ENCODE measurements at places on chromosomes 13 and 19.

GRCh38 chr13:113982296-113982661 is 8.4 kb upstream of the C13orf46 start:
- H3K36me3 ChIP-seq, result peaks cover 42% of the 10 kb centered on the region
- no peak for DNase-seq
- no peak overlapping the region for H3K27ac ChIP-seq
- no peaks in the 10 kb centered on the region for H3K27me3 ChIP-seq

GRCh38 chr19:14507704-14508542 is 10.3 kb downstream of the DNAJB1 start:
- H3K36me3 ChIP-seq, result no peaks in the 10 kb centered on the region
- no peaks in the 10 kb centered on the region for H3K27me3 ChIP-seq
- H3K4me1 ChIP-seq, result peaks cover 16% of the 10 kb centered on the region

- no peaks in the 10 kb centered on the region for H3K36me3 ChIP-seq
- H3K4me3 ChIP-seq, result no peak overlapping the region
- peaks cover 3% of the 10 kb centered on the region for H3K4me1 ChIP-seq
- DNase-seq, result no peak
- no peak overlapping the region for H3K27ac ChIP-seq
Observed at GRCh38 chr13:23750383-23751121, 138.6 kb downstream of the MIPEP start.

- H3K4me1 ChIP-seq, result no peaks in the 10 kb centered on the region
- no peaks in the 10 kb centered on the region for H3K27me3 ChIP-seq
- no peak overlapping the region for H3K4me3 ChIP-seq
- no peaks in the 10 kb centered on the region for H3K36me3 ChIP-seq
- no peak overlapping the region for H3K27ac ChIP-seq
Observed at GRCh38 chr13:85347251-85347650, 452.0 kb downstream of the SLITRK6 start.

DNA sequence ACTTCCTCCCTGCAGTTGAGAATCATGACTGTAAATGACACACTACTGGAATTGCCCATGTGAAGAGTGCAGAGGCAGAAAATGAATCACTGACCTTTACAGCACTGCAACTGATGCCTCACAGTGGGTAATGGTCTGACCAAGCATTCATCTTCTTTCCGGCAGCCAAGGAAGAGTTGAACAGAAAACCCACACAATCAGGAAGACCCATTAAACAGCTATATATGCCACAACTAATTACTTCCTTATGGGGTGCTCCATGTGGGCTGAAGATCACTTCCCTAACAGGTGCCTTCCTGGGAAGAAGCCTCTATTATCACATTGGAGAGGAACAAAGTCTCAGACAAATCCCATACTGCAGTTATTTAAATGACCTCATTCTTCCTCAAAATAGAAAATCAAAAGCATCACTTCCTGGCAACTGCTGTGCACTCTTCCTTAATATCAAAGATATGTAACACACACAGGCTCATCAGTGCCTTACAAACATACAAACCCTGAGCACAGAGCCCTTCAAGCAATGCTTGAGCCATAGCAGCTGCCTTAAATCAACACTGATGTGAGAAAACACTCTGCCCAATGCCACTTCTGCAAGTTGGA is 45.8 kb downstream of the RUBCNL start:
- DNase-seq, result no peak
- H3K4me3 ChIP-seq, result no peak overlapping the region
- H3K27me3 ChIP-seq, result no peaks in the 10 kb centered on the region
- no peak overlapping the region for H3K27ac ChIP-seq

- no peak overlapping the region for H3K4me3 ChIP-seq
- no peak overlapping the region for H3K27ac ChIP-seq
- no peak for DNase-seq
- H3K27me3 ChIP-seq, result no peaks in the 10 kb centered on the region
Observed at GRCh38 chr13:106357198-106357597, 178.3 kb downstream of the EFNB2 start.

DNA sequence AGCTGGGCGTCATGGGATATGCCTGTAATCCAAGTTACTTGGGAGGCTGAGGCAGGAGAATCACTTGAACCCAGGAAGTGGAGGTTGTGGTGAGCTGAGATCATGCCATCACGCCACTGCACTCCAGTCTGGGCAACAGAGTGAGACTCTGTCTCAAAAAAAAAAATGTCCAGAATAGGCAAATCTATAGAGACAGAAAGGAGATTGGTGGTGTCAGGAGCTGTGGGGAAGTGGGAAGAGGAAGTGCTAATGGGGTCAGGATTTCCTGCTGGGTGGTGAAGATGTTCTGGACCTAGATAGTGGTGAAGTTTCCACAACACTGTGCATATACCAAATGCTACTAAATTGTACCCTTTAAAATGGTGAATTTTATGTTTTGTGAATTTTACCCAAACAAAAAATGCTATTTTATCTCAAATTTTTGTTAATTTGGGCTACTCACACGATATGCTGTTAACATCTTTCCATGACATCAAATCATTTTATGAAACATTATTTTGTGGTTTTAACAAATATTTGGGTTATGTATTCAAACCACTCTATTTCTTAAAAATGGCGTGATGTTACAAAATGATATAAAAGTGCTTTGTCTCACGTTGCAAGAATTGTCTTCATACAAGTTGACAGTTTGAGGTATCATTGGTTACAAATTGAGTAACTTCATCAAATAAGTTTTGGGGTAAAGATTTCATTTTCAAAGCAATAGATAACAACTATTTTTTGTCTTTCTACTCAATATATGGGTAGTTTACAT is 7.4 kb upstream of the CYP4F3 start:
- H3K27ac ChIP-seq, result no peak overlapping the region
- no peaks in the 10 kb centered on the region for H3K27me3 ChIP-seq
- no peak for DNase-seq
- no peaks in the 10 kb centered on the region for H3K4me1 ChIP-seq
- H3K4me3 ChIP-seq, result no peak overlapping the region

DNA sequence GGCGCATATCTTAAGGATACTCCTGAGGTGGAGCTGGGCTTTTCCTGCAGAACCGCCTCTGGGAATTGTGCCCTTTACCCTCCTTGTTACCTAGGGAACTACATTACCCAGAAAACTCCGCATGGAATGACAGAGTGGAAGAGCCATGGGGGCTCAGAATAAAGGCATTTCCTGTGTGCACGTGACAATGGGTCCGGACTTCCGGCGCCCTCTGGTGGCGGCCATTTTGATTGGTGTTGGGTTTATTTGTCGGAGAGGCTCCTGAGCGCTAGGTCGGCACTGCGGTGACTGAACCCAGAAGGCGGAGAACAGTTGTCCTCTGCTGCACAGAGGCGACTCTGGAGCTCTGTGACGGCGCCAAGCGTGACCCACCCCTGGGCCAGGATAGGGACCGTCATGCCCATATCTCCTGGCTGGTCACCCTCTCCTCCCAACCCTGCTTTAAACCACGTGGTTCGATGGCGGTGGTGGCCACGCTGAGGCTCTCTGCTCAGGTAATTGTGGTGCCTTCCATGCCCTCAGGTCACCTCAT is at the start of gene ZNF587B:
TSS of gene ZNF587B (plus strand) at position 229 of the 532 bp plus-strand sequence. CDS start at position 459, 230 bp downstream.
- peak; percentile 91 for DNase-seq
- peak within 1 kb of the TSS; percentile 55 for H3K4me3 ChIP-seq
- peaks cover 38% of the 10 kb centered on the region for H3K36me3 ChIP-seq
- no peaks in the 10 kb centered on the region for H3K27me3 ChIP-seq

DNA sequence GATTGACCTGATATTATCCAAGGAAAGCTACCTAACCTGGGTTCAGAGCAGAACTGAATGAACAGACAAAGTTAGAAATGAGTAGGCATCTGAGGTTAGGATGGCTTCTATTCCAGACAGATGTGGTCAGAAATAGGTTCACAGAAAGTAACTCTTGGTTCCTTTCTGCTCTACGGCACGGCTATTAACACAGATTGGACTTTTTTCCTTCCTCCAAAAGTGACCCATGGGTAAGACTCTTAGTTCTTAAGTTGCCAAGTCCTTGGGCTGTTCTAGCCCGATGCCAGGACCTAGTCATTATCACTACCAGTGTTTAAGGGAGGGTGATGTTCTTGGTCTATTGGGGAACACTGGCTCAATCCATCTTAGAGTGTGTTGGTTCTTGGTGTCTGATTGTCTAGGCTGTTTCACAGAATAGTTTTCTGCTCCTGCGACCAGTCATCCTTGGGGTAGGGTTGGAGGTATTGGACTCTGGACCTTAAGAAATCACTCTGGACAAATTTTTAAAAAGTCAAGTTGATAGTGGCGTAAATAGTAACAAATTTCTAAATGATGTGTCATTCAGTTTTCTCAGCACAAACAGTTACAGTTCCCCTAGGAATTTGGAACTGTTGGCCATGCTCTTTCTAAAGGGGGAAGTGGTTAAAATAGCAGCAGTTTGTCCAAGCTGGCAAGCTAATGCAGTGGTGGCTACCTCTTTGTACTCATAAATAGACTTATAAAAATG is 60.1 kb upstream of the MYCBP2 start:
- no peak overlapping the region for H3K4me3 ChIP-seq
- no peaks in the 10 kb centered on the region for H3K27me3 ChIP-seq
- H3K4me1 ChIP-seq, result no peaks in the 10 kb centered on the region
- H3K36me3 ChIP-seq, result no peaks in the 10 kb centered on the region
- no peak for DNase-seq

- H3K4me1 ChIP-seq, result peaks cover 29% of the 10 kb centered on the region
- H3K4me3 ChIP-seq, result no peak overlapping the region
- peak overlapping the region; percentile 86 for H3K27ac ChIP-seq
- H3K27me3 ChIP-seq, result no peaks in the 10 kb centered on the region
- H3K36me3 ChIP-seq, result no peaks in the 10 kb centered on the region
Observed at GRCh38 chr19:33316541-33317264, 14.4 kb upstream of the CEBPA start.

- no peaks in the 10 kb centered on the region for H3K4me1 ChIP-seq
- H3K27me3 ChIP-seq, result no peaks in the 10 kb centered on the region
- no peak overlapping the region for H3K27ac ChIP-seq
- no peak overlapping the region for H3K4me3 ChIP-seq
Observed at GRCh38 chr13:76329866-76330580, 556.2 kb downstream of the KCTD12 start.

- H3K4me1 ChIP-seq, result no peaks in the 10 kb centered on the region
- no peak for DNase-seq
- H3K27ac ChIP-seq, result no peak overlapping the region
- H3K36me3 ChIP-seq, result no peaks in the 10 kb centered on the region
- H3K27me3 ChIP-seq, result peaks cover 7% of the 10 kb centered on the region
- no peak overlapping the region for H3K4me3 ChIP-seq
Observed at GRCh38 chr13:25169951-25170553, 2.0 kb downstream of the AMER2 start.

DNA sequence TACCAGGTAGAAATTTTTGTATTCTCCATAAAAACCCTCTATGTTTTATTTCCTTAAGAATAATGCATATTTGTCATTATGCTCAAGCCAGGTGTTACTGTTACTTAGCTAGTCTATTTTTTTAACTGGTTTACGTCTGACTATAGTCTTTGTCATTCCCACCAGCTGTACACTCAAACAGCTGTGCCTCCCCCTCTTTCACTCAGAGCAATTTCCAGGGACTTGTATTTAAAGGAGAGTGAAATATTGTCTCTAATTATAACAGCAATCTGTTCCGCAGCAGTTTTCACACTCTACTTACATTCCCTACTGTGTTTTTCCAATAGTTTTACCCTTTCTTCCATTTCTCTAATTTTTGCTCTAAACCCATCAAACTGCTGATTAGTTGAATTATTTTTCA is 813.6 kb upstream of the MIR17HG start:
- H3K4me3 ChIP-seq, result no peak overlapping the region
- no peak for DNase-seq
- no peaks in the 10 kb centered on the region for H3K4me1 ChIP-seq
- H3K36me3 ChIP-seq, result no peaks in the 10 kb centered on the region
- no peak overlapping the region for H3K27ac ChIP-seq

DNA sequence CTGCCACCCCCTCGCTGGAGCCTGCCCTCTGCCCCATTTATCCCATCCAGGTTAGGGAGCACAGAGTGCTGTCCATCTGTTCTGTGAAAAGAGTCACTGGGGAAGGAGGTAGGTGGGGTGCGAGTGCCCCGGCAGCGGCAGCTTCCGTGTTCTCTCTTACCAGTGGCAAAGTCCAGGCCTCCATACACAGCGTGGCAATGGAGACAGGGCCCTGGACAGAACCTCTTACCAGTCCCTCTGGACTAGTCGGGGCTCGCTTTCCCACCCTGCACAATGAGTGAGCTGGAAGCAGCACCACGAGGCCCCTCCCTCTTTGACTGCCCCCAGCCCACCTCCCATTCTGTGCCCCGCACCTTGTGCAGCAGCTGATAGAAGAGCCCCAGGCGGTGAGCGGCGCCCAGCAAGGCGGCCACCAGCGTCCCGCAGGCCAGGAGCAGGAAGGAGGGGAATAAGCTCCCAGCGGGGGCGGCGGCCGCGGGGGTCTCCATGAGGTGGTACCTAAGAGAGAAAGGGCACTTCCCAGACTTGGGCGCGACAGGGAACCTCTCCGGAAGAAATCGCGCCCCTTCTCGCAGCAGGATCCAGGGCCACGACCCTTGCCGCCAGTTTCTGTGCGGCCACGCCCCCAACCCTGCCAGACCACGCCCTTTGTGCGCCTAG is 17.5 kb downstream of the SYDE1 start:
- peak overlapping the region; percentile 94 for H3K27ac ChIP-seq
- peak; percentile 80 for DNase-seq
- no peaks in the 10 kb centered on the region for H3K27me3 ChIP-seq

GRCh38 chr19:47671499-47671898 is 41.7 kb upstream of the EHD2 start:
- no peak for DNase-seq
- peaks cover 55% of the 10 kb centered on the region for H3K36me3 ChIP-seq
- H3K27ac ChIP-seq, result no peak overlapping the region
- H3K4me3 ChIP-seq, result no peak overlapping the region

- no peaks in the 10 kb centered on the region for H3K36me3 ChIP-seq
- H3K4me1 ChIP-seq, result no peaks in the 10 kb centered on the region
- no peak for DNase-seq
- no peaks in the 10 kb centered on the region for H3K27me3 ChIP-seq
- H3K4me3 ChIP-seq, result no peak overlapping the region
Observed at GRCh38 chr13:97491452-97491851, 57.5 kb downstream of the RAP2A start.

DNA sequence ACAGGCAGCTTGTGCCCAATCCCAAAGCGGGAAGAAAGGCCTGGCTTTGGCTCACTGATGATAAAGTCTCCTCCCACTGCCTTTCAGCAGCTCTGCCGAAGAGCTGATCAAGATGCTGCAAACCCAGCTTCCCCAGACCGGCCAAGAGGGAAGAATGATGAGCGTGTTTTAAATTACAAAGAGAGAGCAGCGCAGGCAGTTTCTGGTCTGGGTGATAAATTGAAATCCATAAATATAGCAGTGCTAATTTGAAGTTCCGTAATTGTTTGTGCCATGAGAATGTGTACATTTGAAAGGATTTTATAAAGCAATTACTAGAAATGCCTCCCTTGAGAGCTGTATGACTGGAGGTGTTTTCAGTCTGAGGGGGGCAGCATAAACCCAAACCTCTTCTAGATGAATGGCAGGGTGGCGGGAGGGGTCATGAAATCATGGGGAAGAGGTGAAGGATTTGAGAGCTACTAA is 171.8 kb downstream of the STK24 start:
- no peaks in the 10 kb centered on the region for H3K27me3 ChIP-seq
- peaks cover 2% of the 10 kb centered on the region for H3K36me3 ChIP-seq
- H3K4me3 ChIP-seq, result no peak overlapping the region
- DNase-seq, result no peak
- no peaks in the 10 kb centered on the region for H3K4me1 ChIP-seq
